ENCODE measurements at places on chromosomes 1 and 21. TPM values are rescaled to one million over a fixed set of nuclear protein-coding genes. Genes with fewer than 3 reads are reported as not detected.

The PTGER3 gene
- not detected for total RNA-seq

The TNFRSF4 gene
- total RNA-seq: 137 TPM

The KMO gene
- 0.18 TPM for total RNA-seq

The RPAP2 gene
- 31.5 TPM for total RNA-seq

The GPR37L1 gene
- not detected for total RNA-seq

The MRPL39 gene
- total RNA-seq: 71.0 TPM

The GJA5 gene
- total RNA-seq: not detected

The CHIA gene
- total RNA-seq: not detected

The SPRR2F gene
- total RNA-seq: not detected

The CLEC20A gene
- not detected for total RNA-seq

The KCNK2 gene
- total RNA-seq: not detected

The CD5L gene
- not detected for total RNA-seq

The DCST2 gene
- total RNA-seq: 0.20 TPM

The SLC26A9 gene
- not detected for total RNA-seq

The LCK gene
- 289 TPM for total RNA-seq

The SPATA1 gene
- total RNA-seq: 2.5 TPM

The POU3F1 gene
- total RNA-seq: 0.16 TPM

The UBE2U gene
- total RNA-seq: not detected

The MMEL1 gene
- 1.8 TPM for total RNA-seq
